Fibroblast of lung (primary cell): ENCODE measurements at places on chromosomes 4 and X.

GRCh38 chrX:40945361-40945713, 139.9 kb upstream of the USP9X start:
- H3K27me3 ChIP-seq = no peaks in the 10 kb centered on the region
- H3K4me1 ChIP-seq = no peaks in the 10 kb centered on the region
- peak; percentile 87 for DNase-seq
- H3K36me3 ChIP-seq = no peaks in the 10 kb centered on the region
- no peak overlapping the region for H3K27ac ChIP-seq
- H3K4me3 ChIP-seq = no peak overlapping the region

DNA sequence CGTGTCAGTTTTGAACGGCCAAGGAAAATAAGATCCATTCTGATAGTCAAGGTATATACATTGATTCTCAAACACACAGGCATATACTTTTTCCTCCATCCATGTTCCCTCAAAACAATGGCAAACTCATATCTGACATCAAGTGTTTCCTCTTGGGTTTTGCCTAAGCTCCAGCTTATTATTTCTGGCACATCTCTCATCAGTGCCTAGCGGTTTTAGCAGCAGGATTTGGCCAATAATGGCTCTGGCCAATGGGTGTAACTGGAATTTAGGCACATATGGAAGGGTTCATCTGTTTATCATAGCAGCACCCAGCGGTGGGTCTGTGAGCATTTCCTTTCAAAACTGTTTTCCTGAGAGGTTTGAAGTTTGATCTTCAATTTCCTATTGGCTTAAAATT, 161.6 kb upstream of the TLL1 start:
- H3K36me3 ChIP-seq = no peaks in the 10 kb centered on the region
- H3K27ac ChIP-seq = no peak overlapping the region
- H3K27me3 ChIP-seq = no peaks in the 10 kb centered on the region
- DNase-seq = no peak

- DNase-seq = peak; percentile 3
- no peaks in the 10 kb centered on the region for H3K36me3 ChIP-seq
- H3K27me3 ChIP-seq = no peaks in the 10 kb centered on the region
- H3K27ac ChIP-seq = no peak overlapping the region
These were observed 2.9 kb downstream of the PAK3 start for GRCh38 chrX:111098874-111099273.

- H3K36me3 ChIP-seq = no peaks in the 10 kb centered on the region
- no peak overlapping the region for H3K27ac ChIP-seq
- no peaks in the 10 kb centered on the region for H3K27me3 ChIP-seq
- H3K4me3 ChIP-seq = no peak overlapping the region
These were observed 24.0 kb downstream of the AFM start for GRCh38 chr4:73505567-73505966.

DNA sequence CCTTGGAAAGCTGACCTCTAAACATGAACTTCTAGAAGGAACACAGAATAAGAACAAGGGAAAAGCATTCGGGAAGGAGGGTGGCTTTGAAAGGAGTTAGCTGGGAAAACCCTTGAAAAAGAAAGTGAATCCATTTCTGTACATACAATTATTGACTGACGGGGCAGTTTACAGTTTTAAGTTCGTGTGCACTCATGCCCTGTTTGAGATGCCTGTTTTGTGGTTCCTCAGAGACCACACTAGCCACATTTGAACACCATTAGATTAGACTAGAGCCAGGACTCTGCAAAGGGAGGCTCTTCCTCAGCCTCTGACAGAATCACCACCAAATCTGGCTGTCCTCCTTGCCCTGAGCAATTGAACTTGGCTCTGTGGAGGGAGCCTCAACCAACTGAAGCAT, 158.3 kb downstream of the PALLD start:
- no peak overlapping the region for H3K27ac ChIP-seq
- DNase-seq = no peak
- no peaks in the 10 kb centered on the region for H3K36me3 ChIP-seq
- no peaks in the 10 kb centered on the region for H3K27me3 ChIP-seq

- H3K4me1 ChIP-seq = no peaks in the 10 kb centered on the region
- no peaks in the 10 kb centered on the region for H3K36me3 ChIP-seq
- DNase-seq = no peak
- H3K4me3 ChIP-seq = peak overlapping the region; percentile 86
These were observed 408 bp downstream of the TET2 start for GRCh38 chr4:105147016-105147552.

- H3K27me3 ChIP-seq = no peaks in the 10 kb centered on the region
- no peak for DNase-seq
- no peaks in the 10 kb centered on the region for H3K36me3 ChIP-seq
- no peak overlapping the region for H3K4me3 ChIP-seq
These were observed 304.9 kb upstream of the KLF3 start for GRCh38 chr4:38359113-38359512.

- no peaks in the 10 kb centered on the region for H3K36me3 ChIP-seq
- peak; percentile 98 for DNase-seq
- H3K4me3 ChIP-seq = no peak overlapping the region
- H3K27ac ChIP-seq = peak overlapping the region; percentile 28
- H3K27me3 ChIP-seq = no peaks in the 10 kb centered on the region
- peaks cover 7% of the 10 kb centered on the region for H3K4me1 ChIP-seq
These were observed 75.0 kb downstream of the MGST2 start for GRCh38 chr4:139740531-139741041.

GRCh38 chrX:136047016-136047642, 61.9 kb downstream of the SLC9A6 start:
- no peaks in the 10 kb centered on the region for H3K27me3 ChIP-seq
- peak; percentile 57 for DNase-seq
- H3K36me3 ChIP-seq = no peaks in the 10 kb centered on the region

DNA sequence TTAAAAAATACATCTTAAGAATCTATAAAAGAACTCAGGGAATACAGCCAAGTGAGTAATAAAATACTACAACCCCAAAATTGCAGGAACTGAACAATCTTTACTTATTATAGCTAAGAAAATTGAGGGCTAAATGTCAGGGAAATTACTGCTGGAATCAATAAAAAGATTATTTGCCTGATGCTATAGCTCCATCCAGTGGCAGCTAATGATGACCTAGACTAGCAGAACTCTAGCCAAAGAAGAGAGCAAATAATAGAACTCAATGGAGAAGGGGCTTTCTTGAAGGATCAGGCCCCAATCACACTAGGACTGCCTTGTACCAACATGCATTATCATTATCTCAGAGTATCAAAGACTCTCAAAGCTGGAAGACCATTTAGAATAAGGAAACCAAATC, 85.0 kb upstream of the FAM241A start:
- no peaks in the 10 kb centered on the region for H3K27me3 ChIP-seq
- H3K4me3 ChIP-seq = no peak overlapping the region
- H3K4me1 ChIP-seq = no peaks in the 10 kb centered on the region
- no peak overlapping the region for H3K27ac ChIP-seq

DNA sequence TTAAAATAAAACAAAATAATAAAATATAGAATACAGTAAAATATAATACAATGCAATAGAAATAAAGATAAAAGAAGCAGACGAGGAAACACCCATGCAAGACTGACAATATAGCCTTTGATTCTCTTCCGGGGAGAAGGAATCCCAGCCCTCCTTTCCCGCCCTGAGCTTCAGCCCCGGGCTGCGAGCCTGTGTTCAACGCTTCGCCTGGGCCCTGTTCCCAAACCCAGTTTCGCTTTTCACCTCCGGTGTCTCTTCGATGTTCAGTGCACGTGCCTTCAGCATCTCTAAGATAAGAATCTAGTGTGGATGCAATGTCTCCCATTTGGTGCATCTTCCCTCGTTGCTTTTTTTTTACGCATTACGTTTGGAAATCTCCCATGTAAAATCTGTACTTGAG, 38.4 kb upstream of the ARSD start:
- H3K27me3 ChIP-seq = no peaks in the 10 kb centered on the region
- no peak for DNase-seq
- H3K27ac ChIP-seq = no peak overlapping the region
- H3K36me3 ChIP-seq = no peaks in the 10 kb centered on the region

- H3K27me3 ChIP-seq = no peaks in the 10 kb centered on the region
- no peaks in the 10 kb centered on the region for H3K36me3 ChIP-seq
- no peak overlapping the region for H3K27ac ChIP-seq
- DNase-seq = no peak
- no peak overlapping the region for H3K4me3 ChIP-seq
These were observed 32.0 kb downstream of the STIM2 start for GRCh38 chr4:26892480-26893150.

DNA sequence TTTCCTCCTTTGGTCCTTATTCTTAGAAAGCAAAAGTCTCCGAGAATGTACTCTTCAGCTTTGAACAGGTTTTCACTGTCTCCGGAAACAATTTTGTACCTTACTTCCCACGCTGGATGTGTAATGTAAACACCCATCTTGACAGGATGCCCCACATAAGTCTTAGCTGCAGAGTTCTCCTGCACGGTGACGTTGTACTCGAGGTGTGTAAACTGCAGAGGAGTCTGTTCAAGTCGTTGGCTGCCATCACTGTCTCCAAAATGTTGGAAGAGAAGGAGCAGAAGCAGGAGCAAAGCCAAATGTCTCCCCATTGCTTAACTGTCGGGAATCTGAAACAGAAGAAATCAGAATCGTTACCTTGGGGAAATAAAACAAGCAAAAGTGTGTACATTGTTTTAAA, 14.1 kb downstream of the FAT1 start:
- peaks cover 24% of the 10 kb centered on the region for H3K36me3 ChIP-seq
- H3K27me3 ChIP-seq = no peaks in the 10 kb centered on the region
- H3K27ac ChIP-seq = no peak overlapping the region

DNA sequence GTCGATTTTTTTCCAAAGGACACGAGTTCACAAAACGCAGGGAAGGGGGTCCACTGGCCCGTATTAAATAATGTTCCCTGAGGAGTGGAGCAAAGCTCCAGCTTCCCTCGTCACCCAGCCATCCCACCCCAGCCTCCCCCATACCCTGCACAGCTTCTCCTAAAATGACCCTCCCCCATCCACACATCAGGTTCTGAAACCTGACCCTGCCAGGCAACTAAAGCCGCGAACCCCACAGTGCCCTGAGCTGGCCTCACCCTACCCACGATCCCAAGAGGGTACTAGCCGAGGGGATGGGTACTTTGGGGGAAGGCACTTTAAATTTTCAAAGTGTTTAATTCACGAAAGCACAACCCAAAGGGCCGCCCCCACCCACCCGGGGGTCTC, 634 bp downstream of the APOO start:
- peak overlapping the region; percentile 65 for H3K27ac ChIP-seq
- H3K36me3 ChIP-seq = no peaks in the 10 kb centered on the region
- no peaks in the 10 kb centered on the region for H3K27me3 ChIP-seq
- peak overlapping the region; percentile 73 for H3K4me3 ChIP-seq
- no peaks in the 10 kb centered on the region for H3K4me1 ChIP-seq

DNA sequence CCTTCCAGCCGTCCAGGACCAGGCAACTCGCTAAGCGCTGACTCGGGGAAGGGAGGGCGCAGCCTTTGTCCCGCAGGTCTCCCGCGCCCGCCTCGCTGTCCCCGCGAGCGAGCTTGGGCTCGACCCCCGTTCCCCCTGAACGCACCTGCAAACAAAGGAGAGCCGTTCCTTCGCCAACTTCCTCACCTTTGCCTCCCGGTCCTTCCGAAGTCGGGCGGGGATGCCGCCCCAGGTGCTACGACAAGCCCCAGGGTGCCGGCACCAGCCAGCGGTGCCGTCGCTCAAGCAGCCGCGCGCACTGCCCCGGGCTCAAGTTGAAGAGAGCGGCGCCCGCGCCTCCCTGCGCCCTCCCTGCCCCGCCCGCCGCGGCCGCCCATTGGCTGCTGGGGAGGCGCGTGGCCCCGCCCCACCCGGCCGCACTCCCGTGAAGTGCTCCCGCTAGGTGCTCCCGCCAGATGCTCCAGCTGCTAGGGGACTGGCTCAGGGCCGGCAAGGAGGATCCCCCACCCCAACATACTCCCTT, 107.1 kb downstream of the NSUN7 start:
- peaks cover 2% of the 10 kb centered on the region for H3K4me1 ChIP-seq
- H3K27ac ChIP-seq = no peak overlapping the region
- DNase-seq = peak; percentile 69
- H3K4me3 ChIP-seq = peak overlapping the region; percentile 20
- no peaks in the 10 kb centered on the region for H3K36me3 ChIP-seq

DNA sequence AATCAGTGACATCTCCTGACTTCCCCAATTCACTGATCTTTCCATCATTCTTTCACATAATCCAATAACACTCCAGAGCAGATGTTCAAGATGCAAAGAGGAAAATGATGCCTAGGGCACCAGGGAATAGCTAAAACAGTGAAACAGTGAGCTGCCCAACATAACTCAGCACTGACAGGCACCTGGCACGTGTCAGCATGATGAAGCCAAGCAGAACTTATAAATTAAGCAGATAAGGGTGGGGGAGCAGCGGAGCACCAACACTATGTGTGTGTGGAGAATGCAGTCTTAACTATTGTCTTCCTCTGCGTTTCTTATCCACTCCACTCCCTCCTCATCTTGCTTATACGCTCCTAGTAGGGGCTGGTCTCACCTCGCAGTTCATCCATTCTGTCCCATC, 89.4 kb downstream of the AMMECR1 start:
- H3K27me3 ChIP-seq = no peaks in the 10 kb centered on the region
- H3K4me1 ChIP-seq = peaks cover 2% of the 10 kb centered on the region
- H3K27ac ChIP-seq = no peak overlapping the region
- H3K4me3 ChIP-seq = no peak overlapping the region
- H3K36me3 ChIP-seq = no peaks in the 10 kb centered on the region

DNA sequence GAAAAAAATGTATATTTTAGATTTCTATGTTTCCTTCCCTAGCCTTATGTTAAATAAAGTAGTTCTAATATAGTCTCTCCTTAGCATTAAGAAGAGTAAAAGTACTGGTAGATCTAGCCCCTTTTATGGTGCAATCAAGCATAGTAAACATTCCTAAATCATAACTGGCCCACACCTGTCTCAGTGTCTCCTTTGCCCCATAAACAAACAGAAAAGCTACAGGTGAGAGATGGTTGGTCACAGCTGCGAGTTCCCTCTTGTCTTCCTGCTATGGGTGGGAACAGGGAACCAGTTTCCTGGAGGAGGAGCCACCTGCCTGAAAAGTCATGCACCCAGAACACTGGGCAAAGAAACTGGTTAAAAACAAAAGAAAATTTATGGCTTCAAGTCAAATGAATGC, 16.6 kb downstream of the SOWAHB start:
- no peak overlapping the region for H3K27ac ChIP-seq
- peaks cover 3% of the 10 kb centered on the region for H3K4me1 ChIP-seq
- no peak for DNase-seq
- H3K4me3 ChIP-seq = no peak overlapping the region

DNA sequence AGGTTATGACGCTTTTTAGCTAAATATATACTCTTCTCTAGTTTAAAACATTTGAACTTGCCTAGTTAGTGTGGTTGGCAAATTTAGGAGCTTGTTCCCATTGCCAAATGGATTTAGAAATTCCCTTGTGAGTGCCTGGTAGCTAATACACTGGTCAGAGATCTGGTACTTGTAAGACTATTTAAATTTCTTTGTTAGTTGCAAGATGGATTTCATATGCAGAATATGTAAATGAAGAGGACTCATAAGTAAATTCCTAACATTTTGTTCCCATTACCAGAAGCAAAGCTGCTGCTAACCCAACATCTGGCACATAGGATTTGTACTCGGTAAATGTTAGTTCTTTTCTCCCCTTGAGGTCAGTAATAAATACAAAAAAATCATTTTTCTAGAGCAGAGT, 56.0 kb upstream of the PGK1 start:
- no peaks in the 10 kb centered on the region for H3K4me1 ChIP-seq
- no peak overlapping the region for H3K4me3 ChIP-seq
- H3K36me3 ChIP-seq = no peaks in the 10 kb centered on the region
- H3K27me3 ChIP-seq = no peaks in the 10 kb centered on the region
- no peak overlapping the region for H3K27ac ChIP-seq
- DNase-seq = no peak
